ENCODE measurements at places on chromosomes 2 and 18.

- no peak for DNase-seq
Observed at GRCh38 chr2:163466331-163467250, 269.2 kb downstream of the FIGN start.

GRCh38 chr2:197011801-197012641 is 85.5 kb upstream of the PGAP1 start:
- no peak for DNase-seq

DNA sequence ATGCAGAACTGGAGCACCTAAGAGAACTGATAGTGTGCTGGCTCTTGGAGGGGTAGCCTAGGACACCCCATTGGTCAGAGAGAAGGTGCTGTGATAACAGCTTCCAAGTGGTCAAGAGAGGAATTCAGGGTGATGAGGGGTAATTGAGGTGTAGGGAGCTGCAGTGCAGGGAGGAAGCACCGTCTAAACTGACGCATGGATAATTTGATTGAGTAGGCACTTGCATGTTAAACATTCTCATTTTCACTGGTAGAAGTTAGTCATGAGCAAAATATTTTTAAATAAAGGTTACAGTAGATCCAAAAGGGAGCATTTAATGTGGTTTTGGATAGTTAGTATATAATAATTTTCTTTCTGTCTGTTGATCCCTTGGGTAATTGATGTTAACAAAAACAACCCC is 155.1 kb upstream of the TCF4 start:
- no peak for DNase-seq

- DNase-seq: no peak
Observed at GRCh38 chr18:52403291-52404021, 63.5 kb downstream of the DCC start.

DNA sequence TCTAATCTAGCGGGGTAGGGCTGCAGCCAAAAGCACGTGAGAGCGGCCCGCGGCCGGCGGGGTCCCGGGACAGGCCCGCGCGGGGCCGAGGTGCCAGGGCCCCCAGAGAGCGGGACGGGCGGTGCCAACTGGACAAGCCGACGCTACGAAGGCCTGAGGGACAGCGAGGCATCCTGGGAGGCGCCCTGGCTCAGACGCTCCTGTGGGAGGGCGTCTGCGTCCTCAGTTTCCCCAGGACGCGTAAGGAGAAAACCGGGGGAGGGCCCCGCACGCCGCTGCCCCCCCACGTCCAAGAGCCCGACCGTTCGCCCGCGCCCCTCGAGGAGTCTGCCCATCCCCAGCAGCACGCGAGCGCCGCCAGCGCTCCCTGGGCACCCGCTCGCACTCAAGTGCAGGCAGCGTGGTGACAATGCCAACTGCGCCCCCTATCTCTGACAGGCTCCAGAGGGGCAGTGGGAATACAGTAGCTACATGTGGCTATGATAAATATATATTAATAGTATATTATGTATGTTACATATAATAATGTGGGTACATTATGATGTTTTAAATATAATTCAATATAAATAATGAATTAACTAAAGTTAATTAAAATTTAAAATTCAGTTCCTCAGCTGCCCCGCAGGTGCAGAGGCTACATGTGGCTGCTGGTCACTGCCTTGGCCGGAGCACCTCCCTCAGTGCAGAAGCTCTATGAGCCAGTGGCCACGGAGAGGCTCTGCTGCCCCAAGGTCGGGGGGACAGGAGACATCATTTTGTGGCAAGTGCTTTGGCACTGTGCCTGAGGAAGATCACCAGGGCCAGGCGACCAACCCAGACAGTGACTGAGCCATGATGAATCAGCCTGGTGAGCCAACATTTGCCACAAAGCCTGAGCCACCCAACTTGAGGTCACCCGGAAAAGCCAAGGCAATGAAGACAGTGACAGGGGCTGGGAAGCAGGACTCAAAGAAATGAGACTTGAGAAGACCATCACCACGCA is 5.5 kb upstream of the SFT2D3 start:
- peak; percentile 53 for DNase-seq

DNA sequence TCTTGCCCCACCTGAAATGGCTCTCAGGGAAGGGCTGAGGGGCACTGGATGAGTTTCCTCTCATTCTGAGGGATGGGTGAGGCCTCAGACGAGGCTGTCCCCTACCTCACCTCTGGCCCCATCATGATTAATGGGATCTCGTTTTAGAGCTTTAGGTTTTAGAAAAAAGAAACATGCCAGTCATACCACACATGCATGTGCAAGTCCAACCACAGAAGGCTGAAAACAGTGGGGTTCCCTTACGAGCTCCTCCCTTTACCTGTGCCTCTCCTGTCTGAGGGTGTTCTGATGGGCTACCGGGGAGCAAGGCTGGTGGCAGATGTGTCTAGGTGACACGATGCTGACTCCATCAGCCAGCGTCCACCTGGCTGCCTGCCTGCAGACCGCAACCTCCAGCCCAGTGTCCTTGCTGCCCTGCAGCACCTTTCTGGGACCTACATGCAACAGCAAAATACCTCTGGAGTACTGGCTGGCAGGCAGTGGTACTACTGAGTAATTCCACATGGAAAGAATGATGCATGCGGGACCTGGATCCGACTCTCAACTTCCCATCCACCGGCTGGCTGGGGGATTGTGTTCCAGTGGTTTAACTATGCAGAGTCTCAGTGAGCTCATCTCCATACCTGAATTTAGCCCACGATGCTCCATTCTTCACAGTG is 9.1 kb upstream of the LYPD6B start:
- no peak for DNase-seq

DNA sequence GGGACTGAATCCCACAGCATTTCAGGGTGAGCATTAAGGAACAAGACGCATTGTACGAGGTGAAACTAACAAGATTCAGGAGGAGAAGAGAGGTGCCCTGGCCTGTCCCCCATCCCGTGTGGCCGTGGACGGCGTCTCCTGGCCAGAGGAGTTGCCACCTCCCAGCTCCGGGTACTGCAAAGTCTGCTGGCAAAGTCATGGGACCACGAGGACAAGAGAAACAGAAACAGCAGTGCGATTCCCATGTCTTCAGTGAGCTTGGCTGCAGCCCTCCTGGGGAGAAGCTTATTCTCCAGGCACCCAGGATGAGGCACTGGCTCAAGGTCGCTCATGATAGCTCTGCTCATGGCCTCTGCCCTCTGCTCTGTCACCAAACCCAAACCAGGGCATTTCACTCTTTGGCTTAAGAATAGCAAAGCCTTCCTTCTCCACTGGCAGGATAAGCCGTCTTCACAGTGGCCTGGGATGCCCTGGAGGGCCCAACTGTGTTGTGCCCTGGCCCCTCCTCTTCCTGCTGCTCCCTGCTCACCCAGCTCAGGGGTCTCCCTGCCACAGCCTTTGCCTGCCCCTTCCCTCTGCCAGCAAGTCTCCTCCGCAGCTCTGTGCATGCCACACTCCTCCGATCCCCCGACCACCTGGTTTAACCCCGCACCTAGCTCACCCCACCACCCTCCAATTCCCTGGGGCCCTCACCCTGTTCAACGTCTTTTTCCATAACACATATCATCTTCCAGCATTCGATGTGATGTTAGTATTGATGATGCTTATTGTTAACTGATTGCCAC is 144.8 kb downstream of the PXDN start:
- no peak for DNase-seq

DNA sequence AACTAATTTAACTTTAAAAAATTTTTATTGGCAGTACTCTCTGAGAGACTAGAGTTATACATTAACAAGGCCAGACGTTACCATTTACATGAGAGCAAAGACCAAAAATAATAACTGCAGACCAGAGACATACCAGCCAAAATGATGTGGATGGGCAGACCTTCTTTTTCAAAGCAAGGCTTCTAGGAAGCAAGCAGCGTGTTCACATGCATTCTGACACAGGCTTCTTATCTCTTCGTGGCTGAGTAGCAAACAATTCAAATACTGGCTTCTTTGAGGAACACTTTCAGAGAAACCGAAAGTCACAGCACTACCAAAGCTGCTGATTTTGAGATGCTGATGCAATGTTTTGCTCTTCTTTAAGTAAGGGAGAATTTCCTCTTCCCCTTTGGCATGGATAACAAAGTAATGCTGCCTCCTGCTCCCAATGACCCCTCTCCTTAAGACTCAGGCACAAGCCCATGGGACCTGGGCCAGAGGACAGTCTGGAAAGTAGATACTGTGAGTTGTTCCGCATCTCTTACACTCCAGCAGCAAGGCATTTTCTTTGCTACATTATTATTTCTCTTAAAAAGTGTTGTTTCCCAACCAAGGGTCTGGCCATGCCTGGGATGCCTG is 181.9 kb downstream of the MREG start:
- no peak for DNase-seq

GRCh38 chr18:61039251-61039650 is 294.0 kb upstream of the CDH20 start:
- no peak for DNase-seq

DNA sequence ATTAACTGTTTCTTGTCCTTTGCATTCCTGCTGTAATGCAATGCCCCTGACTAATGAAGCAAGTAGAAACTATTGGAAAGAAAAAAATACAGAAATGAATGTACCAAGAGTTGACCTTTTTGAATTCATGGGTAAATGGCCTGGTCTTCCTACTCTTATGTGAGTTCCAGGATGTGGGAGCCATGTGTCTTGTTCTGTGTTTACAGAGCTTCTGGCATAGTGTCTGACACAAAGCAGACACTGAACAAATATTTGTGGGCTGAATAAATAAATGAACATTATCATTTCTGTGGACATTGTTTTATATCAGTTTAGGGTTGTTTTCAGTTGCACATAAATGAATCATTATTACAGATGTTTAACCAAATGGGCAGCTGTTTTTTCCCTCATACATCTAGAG is 155.5 kb downstream of the CD8B2 start:
- no peak for DNase-seq

- no peak for DNase-seq
Observed at GRCh38 chr2:194104687-194105086, 1552.3 kb upstream of the SLC39A10 start.

DNA sequence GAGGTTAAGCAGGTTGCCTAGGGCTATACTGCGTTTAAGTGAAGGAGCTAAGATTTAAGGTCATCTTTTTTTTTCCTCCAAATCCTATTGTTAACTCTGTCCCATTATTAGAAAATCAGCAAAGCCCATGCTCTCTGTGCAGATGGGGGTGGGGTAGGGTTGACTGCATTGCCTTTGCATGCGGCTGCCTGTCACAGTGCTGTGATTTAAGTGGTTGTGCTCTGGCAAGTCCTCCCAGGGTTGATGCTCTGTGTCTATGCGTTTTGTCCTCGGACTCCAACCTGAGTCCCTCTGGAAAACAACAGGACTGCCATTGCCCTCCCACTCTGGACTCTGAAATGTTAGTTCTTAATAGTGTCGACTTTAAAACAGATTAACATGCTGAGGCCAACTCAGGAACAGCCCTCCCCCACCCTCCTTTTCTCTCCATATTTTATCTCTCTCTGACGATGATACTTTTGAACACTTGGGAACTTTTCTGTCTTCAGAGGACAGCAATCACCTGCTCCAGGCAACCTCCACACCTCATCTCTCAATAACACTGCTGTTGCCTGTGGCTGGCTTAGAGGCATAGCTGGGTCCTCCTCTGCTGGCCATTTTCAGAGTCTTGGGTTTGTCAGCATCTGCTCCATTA is 5.8 kb downstream of the FHOD3 start:
- DNase-seq: no peak

GRCh38 chr2:216021768-216022565 is 8.6 kb upstream of the MREG start:
- DNase-seq: no peak

GRCh38 chr2:45301307-45302277 is 292.3 kb upstream of the SIX2 start:
- no peak for DNase-seq

GRCh38 chr2:59217360-59217759 is 976.2 kb upstream of the FANCL start:
- DNase-seq: no peak

- no peak for DNase-seq
Observed at GRCh38 chr2:154882725-154883124, 184.2 kb downstream of the KCNJ3 start.

GRCh38 chr2:3728104-3729054 is 25.0 kb downstream of the DCDC2C start:
- no peak for DNase-seq

DNA sequence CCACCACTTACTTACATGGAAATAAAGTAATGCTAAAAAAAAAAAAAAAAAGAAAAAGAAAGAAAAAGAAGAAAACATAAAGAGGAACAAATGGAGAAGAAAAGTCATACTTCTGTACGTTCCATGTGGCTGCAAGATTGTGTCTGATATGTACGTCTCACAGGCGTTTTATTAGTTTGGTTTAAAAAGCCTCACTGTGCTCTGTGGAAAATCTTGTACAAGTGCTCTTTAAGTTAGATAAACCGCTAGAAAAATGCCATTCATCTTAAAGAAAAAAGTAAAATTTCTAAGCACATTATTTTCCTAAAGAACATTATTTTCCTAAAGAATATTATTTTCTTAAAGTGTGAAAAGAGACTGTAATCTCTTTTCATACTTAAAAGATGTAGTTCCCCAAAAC is 165.1 kb downstream of the ZNF521 start:
- DNase-seq: no peak

All from activated CD4-positive, alpha-beta T cell treated with anti-CD3 and anti-CD28 coated beads, Interleukin-2, amount 50 U/mL, for 48 hours (primary cell).